BJ (cell line): ENCODE measurements at places on chromosomes 5 and 9. TPM values are rescaled to one million over a fixed set of nuclear protein-coding genes. Genes with fewer than 3 reads are reported as not detected.

- no peak for DNase-seq
These were observed 1.4 kb upstream of the C5orf15 start for GRCh38 chr5:133969654-133970324.

- DNase-seq = no peak
These were observed 61.1 kb downstream of the SAXO1 start for GRCh38 chr9:18971909-18972308.

- DNase-seq = no peak
These were observed 9.3 kb upstream of the SIL1 start for GRCh38 chr5:139207297-139208000.

GRCh38 chr5:134370311-134370870 is 978 bp upstream of the UBE2B start:
- no peak for DNase-seq

GRCh38 chr5:133051061-133051541 is 712 bp upstream of the HSPA4 start:
- no peak for DNase-seq

DNA sequence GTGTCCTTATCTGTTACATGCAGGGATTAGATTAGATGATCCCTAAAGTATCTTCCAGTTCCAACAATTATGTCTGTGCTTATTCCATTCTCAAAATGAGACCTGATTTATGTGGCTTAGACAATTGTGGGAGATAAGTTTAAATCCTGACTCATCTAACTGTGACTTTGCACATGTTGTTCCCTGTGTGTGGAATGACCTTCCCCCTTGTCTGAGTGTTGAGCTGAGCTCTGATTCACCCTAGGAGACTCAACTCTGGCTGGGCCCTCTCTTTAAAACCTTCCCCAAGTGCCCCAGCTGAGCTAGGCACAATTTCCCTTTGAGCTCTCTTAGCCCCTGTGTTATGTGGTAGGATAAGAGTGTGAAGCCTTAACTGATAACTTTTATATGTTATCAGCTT is 118.9 kb upstream of the ELL2 start:
- DNase-seq = peak; percentile 26

DNA sequence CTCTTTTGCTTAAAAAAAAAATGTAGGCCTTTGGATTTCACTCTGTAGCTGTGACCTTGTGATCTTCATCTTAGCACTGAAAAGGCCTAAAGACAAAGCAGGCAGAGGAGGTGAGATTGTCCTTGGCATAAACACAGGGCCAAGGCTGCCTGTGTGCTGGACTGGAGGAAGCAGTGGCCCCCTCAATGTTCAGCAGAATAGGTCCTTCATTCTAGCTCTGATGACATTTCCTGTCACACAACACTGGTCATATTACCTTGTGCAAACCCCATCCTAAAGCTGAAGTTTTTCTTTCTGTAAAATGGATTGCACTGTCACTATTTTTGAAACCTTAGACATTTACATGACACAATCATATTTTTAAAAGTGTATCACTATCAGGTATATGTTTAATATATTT is 147.4 kb downstream of the INSYN2B start:
- DNase-seq = no peak

DNA sequence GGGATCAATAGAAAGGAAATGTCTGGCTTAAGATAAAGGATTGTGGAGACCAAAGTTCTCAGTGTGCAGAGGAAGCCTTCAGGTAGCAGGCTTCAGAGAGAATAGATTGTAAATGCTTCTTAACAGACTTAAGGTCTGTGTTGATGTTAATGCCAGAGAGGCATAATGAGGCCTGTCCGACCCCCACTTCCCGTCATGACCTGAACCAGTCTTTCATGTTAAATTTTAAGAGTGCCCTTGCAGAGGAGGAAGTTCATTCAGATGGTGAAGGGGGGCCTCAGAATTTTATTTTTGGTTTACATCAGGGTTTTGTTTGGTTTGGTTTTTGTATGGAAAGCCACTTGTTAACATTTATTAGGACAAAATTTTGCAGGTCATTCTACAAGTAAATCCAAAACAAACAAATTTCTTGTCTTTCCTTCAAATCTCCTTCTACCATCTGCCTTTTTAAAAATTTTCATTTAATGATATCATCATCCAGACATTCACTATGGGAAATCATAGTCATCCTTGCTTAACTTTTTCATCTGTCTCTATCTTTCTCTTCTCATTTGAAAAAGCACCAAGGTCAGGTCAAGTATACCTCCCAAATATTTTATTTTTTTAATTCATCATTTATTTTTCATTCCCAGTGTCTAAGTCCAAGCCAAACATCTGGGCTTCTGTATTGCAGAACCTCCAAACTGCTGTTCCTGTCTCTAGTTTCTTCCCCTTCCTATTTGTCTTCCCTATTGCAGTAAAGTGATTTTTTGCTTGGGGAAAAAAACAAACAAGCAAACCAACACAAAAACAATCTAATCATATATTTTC is 6.9 kb upstream of the ABCA1 start:
- no peak for DNase-seq

- DNase-seq = no peak
These were observed 16.4 kb upstream of the C5orf58 start for GRCh38 chr5:170216257-170216864.

DNA sequence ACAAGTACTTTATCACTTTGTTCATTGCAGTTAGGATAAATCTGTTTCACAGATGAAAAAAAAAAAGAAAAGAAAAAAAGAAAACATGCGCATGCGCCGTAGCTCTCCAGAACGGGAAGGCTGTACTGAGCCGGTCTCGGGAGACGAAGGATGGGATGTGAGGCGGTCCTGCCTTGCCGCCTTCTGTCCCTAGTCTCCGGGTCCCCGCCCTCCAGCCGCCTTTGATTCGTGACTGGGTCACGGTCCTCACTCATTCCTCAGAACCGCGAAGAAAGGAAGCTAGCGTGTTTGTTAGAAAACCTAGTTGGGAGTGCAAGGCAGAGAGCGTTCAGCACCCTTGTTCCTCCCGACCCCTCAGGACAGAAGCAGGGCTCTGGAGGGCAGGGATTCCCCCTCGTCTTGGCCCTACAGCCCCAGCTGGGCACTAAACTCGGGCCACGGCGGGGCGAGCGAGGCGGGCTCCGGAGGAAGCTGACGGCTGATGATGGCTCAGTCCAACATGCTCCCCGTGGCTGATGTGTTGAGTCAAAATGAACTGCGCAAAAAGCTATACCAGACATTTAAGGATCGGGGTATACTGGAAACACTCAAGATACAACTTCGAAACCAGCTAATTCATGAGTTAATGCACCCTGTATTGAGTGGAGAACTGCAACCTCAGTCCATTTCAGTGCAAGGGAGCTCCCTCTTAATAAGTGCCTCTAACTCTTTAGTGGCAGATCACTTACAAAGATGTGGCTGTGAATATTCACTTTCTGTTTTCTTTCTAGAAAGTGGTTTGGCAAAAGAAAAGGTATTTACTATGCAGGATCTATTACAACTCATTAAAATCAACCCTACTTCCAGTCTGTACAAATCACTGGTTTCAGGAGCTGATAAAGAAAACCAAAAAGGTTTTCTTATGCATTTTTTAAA is 40.0 kb downstream of the CPLANE1 start:
- DNase-seq = no peak

GRCh38 chr5:39577529-39577928 is 152.7 kb upstream of the DAB2 start:
- no peak for DNase-seq

DNA sequence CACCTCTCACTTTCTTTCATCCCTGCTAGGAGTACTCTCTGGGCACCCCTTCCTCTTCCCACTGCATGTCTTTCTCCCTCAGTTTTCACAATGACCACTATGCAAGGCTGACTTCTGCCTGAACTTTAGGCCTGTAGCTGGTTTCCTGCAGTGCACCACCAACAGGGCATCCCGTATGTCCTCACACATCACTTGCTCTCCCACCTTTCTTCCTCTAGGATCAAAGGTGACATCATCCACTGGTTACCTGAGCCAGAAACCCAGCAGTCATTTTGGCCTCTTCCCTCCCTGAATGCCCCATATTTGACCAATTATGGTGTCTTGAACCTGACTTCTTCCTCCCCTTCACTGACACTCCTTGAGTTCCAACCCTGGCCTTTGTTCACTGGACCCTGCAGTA is 8.5 kb downstream of the GAS1 start:
- DNase-seq = no peak

DNA sequence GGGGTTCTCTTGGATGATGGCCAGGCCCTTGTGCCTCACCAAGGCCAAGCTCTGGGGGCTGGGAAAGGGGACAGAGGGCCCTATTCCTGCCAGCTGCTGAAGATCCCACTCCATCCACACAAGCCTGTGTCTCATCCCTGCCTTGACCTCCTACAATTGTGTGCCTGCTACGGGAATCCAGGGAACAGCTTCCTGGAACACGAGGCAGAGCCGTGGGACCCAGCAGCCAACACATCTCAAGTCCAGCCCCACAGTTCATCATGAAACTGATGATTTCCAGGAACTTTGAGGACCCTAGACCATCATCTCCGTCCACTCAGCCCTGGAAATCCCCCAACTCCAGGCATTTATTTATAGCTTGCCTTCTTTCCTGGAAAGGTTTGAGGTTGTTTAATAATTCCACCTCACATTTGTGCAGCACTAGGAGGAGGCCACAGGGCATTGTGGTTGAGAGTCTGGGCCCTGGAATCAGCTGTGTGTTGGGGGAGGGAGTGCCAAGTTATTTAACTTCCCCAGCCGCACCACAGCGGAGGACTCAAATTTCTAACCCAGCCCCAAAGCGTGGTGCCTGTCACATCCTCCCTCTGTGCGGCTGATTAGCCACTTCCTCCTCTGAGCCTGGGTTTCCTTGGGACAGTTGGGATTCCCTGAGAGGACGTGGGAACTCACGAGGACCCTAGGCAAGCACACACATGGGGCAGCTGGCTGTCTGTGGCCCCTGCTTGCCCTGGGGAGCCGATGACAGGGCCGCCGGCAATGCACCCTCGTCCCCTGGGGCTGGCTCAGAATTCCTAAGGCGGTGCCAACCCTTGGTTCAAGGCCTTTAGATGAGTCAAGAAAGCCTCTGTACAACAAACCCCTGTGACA is 58.2 kb upstream of the GGTA1 start:
- DNase-seq = peak; percentile 78

DNA sequence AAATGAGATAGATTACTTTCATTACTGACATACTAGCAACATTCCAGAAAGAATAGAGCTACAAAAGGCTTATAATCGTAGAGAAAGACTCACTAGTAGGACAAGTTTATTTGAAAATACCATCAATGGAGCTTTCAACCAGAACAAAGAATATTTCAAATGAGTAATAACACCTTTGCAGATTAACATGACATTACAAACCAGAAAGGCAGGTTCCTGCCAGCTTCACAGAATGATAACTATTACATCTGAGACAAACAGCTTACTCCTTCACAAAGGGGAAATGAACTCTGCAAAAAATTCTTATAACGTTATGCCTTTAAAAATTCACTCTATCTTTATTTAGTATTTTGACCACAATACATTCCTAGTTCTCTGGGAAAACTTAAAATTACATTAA is 103.1 kb downstream of the EPB41L4A start:
- no peak for DNase-seq

DNA sequence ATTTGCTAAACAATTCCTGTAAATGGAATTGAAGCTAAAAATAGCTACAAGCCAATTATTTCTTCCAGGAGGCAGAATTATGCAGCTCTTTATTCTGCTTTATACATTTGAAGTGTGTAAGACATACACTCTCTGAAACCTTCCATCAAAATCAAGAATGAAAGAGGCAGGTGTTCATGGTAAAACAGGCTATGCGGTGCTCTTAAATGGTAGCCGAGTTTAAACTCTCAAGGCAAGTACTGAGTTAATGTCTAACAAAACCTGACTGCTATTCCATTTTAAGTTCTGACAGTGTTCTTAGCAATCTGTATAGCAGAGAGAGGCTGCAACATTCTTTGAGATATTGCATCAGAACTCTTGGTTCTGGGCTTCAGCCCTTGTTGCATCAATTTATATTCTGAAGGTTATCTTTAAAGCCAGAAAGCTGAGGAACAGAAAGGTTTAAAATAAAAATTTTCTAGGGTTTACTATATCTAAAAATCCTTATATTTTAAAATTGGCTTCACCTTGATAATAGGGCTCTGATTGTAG is 248.3 kb upstream of the CCNG1 start:
- no peak for DNase-seq

- no peak for DNase-seq
These were observed 754 bp downstream of the ZFR start for GRCh38 chr5:32443541-32444430.

GRCh38 chr9:91896513-91897121 is 53.4 kb downstream of the ROR2 start:
- peak; percentile 44 for DNase-seq

GRCh38 chr9:134917431-134918373 is at the start of gene FCN1:
Gene FCN1, minus strand, starts transcription at chr9:134917912. Its CDS starts 41 bp downstream, at chr9:134917871.
- no peak for DNase-seq

GRCh38 chr9:110291921-110292557 is 35.7 kb upstream of the TXN start:
- DNase-seq = no peak

- peak; percentile 71 for DNase-seq
These were observed 53.9 kb downstream of the SGCD start for GRCh38 chr5:156380848-156381247.

GRCh38 chr9:74742191-74742790 is 145.4 kb downstream of the TRPM6 start:
- no peak for DNase-seq

The SEMA5A gene
- 56.4 and 98.4 TPM in 2 replicates for polyA plus RNA-seq

The ZCCHC7 gene
- 23.2 and 25.3 TPM in 2 replicates for polyA plus RNA-seq

The ADAMTS16 gene
- 0.04 and 0.05 TPM in 2 replicates for polyA plus RNA-seq

The HK3 gene
- not detected in 2 replicates for polyA plus RNA-seq

The SHISAL2B gene
- not detected in 2 replicates for polyA plus RNA-seq

The IL13 gene
- polyA plus RNA-seq = not detected in 2 replicates

The GRM6 gene
- not detected in 2 replicates for polyA plus RNA-seq

The PCDHGC4 gene
- polyA plus RNA-seq = 0.49 TPM in 2 replicates

The DMRT2 gene
- polyA plus RNA-seq = not detected in 2 replicates

The TRPM3 gene
- polyA plus RNA-seq = 0.07 TPM in 2 replicates

The FOXD1 gene
- 4.3 and 4.9 TPM in 2 replicates for polyA plus RNA-seq

The IRGM gene
- polyA plus RNA-seq = not detected in 2 replicates

The CLIC3 gene
- 3.9 and 4.0 TPM in 2 replicates for polyA plus RNA-seq
